ENCODE measurements at places on chromosomes 13 and 19. TPM values are rescaled to one million over a fixed set of nuclear protein-coding genes. Genes with fewer than 3 reads are reported as not detected.

The CCL25 gene
- total RNA-seq = not detected

The LGI4 gene
- 8.4 TPM for total RNA-seq

The C1QTNF9B gene
- total RNA-seq = 2.1 TPM

The CASP14 gene
- not detected for total RNA-seq

The DAND5 gene
- total RNA-seq = 12.7 TPM

The SLC7A10 gene
- total RNA-seq = not detected

The PALM3 gene
- total RNA-seq = 0.38 TPM

The WTIP gene
- 19.5 TPM for total RNA-seq

All from left ventricle myocardium inferior (tissue), 1 donor.